NCI-H1436 treated with DMSO at 0.1 percent for 48 hours (cell line): ENCODE measurements at places on chromosomes 2 and 18.
A peak's percentile ranks its signal among the peaks of the same experiment; 100 is the strongest.

- DNase-seq = no peak
These were observed 382.8 kb upstream of the GALNT5 start for GRCh38 chr2:156874707-156875106.

- no peak for DNase-seq
These were observed 7.8 kb upstream of the PAX3 start for GRCh38 chr2:222306393-222307142.

DNA sequence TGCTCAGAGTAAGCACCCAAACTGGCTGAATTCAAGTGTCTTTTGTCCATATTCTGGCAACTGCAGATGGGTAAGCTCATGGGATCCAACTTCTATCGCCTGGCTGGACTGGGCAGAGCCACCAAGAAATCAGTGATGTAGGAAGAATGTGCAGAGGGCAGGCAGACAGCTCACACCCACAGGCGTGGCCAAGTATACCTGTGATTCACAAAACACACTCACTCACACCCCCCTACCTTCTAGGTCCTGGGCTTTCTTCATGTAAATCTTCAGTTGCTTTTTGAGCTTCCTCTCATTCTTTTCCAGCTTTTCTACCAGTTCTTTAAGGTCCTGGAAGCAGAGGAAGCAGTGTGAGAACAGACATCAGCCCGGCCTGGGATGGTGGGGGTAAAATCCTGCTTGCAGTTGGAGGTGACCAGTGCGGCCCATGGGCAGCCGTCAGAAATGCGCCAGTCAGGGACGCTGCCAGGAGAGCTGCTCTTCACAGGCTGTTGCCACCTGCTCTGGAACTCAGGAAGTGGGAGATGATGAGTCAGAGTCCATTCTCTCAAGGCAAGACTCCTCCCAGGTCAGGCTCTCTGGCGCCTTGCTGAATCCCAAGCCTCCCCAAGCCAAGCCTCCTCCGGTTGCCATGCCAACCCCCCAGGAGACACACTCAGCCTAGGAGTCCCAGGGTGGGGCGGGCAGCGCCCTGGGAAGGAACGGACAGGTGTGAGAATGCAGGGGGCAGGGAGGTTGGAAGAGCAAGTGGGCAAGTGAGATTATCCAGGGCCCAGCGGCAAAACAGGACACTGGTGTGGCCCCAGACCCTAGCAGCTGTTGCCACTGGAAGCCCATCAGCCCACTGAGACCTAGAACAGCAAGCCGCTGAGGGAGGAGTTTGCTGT lies 36.2 kb upstream of the ACAA2 start:
- peak; percentile 55 for DNase-seq

DNA sequence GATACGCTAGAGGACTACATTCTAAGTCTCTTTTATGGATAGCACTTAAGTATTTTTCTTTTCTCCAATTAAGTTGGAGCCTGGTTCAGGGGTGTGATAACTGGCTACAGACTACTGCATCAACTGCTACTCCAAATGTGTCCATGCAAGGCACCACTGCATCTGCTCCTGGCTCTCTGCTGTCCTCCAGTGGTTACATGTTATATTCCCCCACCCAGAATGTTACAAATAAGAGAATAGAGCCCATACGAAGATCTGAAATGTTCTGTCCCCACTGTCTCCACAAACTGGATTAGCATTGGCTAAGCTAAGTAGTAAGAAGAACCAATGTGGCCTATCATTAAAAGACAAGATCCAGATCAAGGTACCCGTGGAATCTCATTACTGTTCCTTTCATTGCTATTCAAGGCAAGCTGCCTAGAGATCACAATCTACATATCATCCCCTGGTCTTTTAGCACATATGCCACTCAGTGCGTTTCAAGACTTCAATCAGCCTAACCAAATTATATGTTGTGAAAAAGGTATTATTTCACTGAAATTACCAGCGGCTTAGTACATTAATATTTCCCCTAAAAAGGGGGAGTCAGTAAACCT lies 308.3 kb upstream of the SLC8A1 start:
- no peak for DNase-seq

DNA sequence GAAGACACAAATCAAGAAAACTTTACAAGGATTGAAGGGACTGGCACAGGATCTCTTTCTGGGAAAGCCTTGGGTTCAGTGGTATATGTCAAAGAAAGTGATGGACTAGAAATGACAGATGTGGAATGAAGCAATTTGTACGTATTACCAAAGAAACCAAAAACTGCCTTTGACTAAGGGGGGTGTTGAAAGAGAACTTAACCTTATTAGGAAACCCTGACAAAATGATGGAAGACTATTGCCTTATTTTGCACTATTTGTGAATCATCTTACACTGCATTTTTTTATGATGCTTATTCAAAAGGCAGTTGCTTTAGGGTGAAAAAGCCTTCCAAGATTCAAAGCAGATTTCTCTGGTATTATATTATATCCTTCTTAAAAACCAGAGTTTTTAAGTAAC lies 4.0 kb downstream of the TSGA10 start:
- no peak for DNase-seq

DNA sequence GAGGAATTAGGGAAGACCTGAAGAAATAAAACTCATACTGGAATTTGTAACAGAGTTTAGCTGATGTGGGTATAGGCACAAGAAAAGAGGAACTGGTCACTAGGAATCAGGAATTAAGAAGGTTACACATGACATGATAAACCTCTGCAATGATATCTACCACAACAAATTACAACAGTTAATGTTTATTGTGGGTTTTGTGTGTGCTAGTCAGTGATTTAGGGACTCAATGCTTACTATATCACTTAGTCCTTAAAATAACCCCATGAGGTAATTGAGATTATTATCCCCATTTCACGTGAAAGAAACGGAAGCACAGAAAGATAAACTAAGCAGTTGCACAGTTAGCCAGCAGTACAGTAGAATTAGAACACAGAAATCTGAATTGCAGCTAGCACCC lies 415.8 kb upstream of the ZEB2 start:
- DNase-seq = no peak

DNA sequence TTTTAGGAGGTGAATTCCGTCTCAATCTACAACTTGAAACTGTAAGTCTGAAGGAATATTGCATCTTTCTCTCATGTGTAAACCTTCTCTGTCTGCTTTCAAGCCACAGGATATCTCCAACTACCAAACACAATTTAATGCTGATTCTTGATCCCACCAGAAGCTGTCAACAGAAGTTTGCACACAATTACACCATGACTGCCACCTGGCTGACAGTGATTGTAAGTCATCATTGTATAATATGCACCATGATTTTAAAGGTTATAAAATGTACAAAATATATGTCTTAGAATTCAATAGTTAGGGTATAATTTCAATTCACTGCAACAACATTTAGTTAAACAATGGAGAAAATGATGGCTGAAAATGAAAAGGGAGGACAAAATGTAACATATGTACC lies 18.4 kb downstream of the PREPL start:
- DNase-seq = no peak

- DNase-seq = no peak
These were observed 288.9 kb downstream of the RDH14 start for GRCh38 chr2:18271370-18272147.

DNA sequence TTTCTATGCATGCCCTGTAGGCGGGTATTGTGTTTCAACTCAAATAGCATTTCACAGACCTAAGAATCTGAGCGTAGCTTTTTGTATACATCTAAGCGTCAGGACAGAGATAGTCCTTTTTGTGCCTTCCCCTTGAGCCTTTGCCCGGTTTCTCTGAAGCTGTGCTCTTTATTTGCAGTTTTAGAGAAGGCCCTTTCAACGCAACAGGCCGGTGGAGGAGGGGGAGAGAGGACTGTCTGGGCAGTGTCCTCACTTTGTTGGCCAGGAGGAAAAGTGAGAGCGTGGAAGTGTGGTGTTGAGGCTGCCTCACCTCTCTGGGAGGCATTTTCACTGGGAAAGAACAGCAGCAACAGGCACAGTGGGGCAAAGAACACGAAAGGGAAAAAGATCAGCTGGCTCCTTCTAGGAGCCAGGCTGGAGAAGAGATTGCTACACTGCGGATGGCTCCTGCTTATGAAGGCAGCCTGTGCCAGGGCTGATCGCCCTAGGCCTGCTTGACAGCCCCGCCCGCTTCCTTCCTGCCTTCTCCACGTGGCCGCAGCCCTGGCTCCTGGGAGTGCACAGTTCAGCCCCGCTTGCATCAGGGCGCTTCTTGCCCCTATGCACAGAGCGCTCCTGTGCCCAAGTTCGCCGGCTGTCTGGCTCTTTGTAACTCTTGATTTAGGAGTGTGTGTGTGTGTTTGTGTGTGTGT lies 195.6 kb upstream of the POU3F3 start:
- no peak for DNase-seq

DNA sequence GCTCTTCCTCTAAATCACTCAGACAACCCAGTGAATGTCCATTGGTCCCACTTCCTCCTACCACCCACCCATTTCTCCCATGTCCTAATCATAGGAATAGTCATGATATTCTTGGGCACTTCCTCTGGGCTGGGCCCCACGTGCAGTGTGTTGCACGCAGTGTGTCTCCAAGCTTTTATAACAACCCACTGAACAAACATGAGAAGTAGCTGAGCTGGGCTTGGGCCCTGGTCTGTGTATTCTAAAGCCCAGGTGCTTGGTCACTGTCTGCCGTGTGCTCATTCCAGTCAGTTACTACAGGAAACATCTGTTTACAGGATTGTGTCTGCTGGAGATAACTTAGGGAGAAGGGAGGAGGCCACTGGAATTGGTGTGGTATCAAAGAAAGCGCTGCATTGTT lies 64.2 kb upstream of the THOC1 start:
- DNase-seq = no peak

DNA sequence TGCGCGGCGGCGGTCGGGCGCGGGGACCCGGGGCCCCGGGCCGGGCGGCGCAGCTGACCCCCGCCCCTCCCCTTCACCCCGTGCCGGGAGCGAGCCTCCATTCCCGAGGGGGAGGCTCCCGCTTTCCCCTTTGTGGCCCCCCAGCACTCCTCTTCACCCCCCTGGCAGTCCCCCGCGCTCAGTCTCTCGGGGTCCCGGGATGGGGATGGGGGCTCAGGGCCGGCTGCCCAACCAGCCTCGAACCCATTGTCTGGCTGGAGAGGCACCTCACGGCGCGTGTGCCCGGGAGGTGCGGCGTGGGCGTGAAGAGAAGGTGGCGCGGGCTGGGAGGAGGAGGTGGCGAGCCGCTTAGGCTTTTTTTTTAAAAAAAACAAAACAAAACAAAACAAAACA lies 748 bp downstream of the FMNL2 start:
- DNase-seq = no peak

DNA sequence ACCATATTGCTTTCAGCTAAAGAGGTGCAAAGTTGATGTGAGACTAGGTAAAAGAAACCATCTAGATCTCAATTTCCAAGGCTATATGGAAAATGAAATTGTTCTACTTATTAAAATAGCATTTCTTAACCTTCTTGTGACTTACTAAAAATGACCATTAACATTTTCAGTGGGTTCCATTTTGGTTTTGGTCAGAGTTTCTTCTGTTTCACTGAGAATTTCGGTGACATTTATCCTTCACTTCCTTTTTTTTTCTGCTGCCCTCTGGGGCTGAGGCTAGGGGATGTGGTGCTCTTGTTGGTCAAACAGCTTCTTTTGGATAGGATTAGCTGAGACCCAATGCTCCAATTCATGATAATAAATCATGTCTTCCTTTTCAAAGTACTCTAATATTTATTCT lies 44.3 kb upstream of the REL start:
- no peak for DNase-seq

DNA sequence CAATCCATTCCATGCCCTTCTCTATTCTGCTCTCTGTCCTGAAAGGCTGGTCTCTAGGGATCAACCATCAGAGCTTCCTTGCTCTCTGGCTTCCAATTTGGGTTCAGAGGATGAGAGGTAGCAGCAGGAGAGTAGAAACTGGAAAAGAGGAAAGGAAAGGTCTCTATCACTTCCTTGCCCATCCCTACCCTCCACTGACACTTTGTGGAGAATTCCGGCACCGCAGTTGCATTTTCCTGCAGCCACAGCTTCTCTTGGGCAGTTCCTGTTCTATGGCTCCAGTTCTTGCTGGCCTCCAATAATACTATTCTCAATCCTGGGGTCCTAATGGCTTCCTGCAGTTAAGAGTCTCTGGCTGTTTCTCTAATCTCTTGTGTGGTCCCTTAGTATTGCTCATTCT lies 13.3 kb upstream of the IMPACT start:
- DNase-seq = no peak

DNA sequence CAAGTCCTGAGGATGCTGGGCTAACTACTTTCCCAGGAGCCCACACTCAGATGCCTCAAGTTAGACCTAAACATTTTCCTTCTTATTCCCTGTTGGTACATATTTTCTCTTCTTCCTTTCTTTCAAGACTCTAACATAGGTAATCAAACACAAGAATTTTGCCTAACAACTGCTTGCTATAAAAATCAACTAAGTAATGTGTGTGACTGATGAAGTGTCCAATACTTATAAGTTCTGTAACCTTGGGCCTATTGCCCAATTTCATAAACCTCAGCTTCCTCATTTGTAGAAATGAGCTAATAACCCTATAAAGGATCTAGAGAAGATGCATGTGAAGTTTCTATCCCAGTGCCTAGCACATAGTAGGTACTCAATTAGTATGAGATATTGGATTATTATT lies 31.6 kb upstream of the PIK3C3 start:
- no peak for DNase-seq

DNA sequence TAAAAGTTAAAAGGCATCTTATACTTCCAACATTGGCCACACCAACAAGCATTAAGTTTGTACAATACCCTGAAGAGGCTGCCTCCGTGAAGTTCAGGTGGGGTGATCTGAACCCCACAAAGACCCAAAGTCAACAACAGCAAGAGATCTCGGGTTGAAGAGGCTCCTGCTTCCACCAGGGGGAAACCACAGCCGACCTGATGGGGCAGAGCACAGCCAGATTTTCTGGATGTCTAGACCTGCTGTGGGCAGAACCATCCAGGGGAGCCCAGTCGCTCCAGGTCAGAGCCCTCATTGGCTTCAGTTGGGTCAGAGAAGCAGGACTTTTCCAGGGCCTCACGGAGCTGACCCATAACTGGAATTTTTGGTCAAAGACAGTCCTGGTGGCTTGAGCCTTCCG lies 66.5 kb upstream of the ACKR3 start:
- DNase-seq = no peak

DNA sequence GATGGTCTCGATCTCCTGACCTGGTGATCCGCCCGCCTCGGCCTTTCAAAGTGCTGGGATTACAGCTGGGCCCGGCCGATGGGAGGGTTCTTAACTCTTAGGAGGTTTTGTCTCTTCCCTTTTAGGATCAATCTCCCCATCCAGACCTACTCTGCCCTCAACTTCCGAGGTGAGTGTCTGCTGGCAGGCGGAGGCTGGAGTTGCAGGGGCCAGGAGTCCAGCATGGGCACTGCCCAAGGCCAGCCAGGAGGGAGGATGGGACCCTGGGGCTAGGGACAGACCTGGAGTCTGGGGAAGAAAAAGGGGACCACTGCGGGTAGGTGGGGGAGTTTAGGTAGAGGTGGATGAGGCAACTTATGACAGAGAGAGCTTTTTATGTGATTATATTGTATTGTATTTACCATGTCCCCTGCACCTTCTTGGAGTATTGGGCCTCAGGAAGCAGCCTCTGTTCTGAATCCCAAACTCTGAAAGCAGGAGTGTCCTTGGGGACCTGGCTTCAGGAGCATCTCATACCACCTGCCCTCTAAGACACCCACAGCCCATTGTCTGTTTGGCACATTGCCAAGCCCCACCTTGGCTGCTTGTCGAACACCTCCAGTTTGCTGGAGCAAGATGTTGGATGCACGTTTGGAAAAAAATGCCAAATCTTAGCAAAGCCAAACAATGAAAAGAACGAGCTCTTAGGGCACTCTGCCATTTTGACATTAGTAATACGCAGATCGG lies 5.6 kb downstream of the DES start:
- no peak for DNase-seq
